ENCODE measurements at places on chromosomes 1 and 21.

- DNase-seq: no peak
These were observed 104.8 kb downstream of the HLX start for GRCh38 chr1:220983877-220984635.

DNA sequence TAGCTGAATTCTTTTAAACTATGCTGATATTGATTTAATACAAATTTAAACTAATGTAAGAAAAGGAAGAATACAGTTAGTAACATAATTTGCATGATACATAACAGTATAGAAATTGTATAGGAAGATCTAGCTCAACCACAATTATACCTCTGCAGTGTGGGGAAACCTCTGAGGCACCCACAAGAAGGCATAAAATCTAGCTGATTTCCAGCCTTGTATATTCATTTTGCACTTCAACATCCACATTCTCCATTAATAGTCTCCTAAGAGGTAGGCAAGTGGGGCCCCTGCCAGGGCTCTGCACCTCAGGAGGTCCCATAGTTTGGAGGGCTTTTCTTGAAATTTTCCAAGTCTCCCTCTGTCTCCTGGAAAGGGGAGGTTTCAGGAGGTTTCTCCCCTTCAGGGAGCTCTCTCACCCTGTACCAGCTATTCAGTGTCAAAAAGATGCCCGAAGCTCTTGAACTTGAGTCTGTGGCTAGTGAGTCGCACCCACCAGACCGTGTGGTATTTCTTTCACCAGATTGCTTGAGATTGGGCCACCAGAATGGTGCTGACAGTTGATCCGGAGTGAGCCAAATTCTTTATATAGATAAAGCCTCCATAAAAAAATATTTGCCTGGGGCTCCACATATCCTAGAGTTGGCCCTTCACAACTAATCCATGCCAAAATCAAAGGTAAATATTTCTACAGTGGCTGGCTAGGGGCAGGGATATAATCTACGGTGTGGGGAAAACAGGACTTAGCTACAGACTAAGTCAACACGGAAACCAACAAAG, 108.2 kb downstream of the TIAM1 start:
- DNase-seq: no peak

GRCh38 chr1:160197231-160197630, 6.9 kb downstream of the CASQ1 start:
- no peak for DNase-seq

DNA sequence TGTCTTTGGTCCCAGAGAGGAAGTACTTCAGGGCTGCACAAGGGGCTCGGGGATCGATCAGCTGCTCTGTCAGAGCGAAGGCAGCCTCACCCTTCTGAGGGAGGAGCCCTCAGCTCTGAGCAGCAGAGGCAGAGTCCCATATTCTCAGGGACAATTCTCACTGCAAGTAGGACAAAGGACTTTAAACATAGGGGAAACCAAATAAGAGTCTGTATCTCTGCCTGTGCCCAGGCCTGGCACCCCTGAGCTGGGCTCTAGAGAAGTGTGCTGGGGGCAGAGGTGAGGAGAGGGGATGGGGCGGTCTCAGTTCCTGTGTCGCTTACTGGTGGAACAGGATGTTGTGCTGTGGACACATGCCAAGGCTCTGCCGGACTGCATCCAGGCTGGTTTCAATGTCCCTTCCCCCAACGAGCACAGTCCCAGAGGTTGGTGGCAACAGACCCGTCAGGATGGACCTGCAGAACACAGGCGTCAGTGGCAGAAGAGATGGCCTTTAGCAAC, 76.6 kb downstream of the ABCA4 start:
- no peak for DNase-seq

DNA sequence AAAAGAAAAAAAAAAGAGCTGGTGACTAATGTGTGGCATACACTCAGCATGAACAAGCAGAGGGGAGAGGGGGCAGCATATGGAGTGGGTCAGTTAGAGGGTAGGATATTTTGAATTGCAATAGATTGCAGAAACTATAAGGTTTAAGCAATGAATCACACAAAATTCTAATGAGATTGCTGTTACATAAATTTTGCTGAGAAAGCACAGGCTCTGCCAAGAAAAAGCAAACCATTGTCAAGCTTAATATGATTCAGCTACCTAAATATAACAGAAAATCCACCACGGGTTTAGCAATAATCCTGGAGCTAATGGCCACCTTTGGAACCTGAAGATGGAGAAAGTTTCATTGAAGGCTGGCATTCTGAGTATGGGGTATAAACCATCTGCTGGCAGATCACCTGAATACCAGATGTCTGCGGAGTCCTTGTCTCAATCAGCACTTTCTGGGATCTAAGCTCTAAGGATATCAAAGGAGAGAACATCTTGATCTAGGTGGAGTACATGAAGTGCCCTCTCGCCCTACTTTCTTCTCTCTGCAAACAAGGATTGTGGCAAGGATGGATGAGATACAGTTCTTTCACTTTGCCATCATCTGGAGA, 30.3 kb upstream of the ANGPTL7 start:
- no peak for DNase-seq

- no peak for DNase-seq
These were observed 12.5 kb downstream of the ACTRT2 start for GRCh38 chr1:3033790-3034090.

- DNase-seq: no peak
These were observed 34.7 kb downstream of the RGSL1 start for GRCh38 chr1:182484531-182485257.

- no peak for DNase-seq
These were observed 430.9 kb downstream of the LMO4 start for GRCh38 chr1:87759421-87760087.

DNA sequence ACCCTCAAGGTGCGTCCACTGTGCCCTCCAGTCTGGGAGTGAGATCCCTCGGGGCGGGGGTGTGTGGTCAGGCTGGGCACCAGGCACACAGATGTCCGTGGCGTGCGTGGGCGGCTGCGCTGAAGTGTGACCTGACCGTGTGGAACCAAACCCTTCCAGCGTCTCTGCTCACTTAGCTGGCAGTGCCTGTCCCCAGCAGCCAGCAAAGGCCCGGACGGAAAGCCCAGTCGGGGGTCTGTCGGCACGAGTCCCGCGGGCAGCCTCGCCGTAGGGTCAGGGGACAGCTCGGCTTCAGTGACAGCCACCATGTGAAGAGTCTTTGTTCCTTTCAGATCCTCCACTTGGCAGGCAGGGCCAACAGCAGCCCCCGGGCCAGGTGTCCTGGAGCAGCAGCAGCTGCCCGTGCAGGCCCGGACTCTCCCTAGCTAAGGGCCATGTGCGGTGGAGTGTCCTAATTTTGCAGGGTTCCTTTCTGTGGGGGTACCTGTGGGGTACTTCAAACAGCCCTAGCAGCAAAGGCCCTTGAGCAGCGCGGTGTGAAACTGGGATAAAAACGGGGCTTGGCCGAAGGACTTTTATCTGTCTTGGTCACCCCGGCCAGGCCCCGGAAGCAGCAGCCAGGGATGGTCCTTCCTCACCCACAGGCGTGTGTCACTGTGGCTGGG, 11.6 kb downstream of the TTLL10 start:
- DNase-seq: no peak

DNA sequence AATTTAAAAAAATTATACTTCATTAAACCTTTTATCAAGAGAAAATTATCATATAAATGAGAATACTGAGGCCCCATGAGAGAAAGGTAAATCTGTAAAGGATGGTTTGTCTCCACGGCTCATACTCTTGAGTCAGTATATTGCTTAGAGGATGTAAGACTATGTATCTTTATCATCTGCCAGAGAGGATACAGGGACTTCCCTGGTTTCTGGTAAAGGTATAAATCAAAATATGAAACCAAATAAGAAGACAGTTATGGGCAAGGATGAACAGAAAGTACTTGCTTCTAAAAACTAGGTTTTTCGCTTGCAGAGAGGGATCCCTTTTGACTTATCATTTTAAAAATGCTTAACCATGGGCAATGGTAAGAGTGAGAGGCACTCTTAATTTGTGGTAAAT, 112.4 kb downstream of the POU2F1 start:
- DNase-seq: no peak

Data from omental fat pad (tissue), 4 donors.